ENCODE measurements at places on chromosomes 4 and X. TPM values are rescaled to one million over a fixed set of nuclear protein-coding genes. Genes with fewer than 3 reads are reported as not detected.

The SUPT20HL2 gene
- total RNA-seq: not detected

The VSIG4 gene
- total RNA-seq: not detected

The HTN1 gene
- total RNA-seq: not detected

The PAGE1 gene
- not detected for total RNA-seq

The CXCL6 gene
- total RNA-seq: 18.5 TPM

The NALF2 gene
- total RNA-seq: 2.0 TPM

The KCTD8 gene
- total RNA-seq: 0.68 TPM

The ZFYVE28 gene
- 0.68 TPM for total RNA-seq
